Stimulated activated CD4-positive, alpha-beta T cell treated with anti-CD3 and anti-CD28 coated beads, Interleukin-1b, Interleukin-23, amount 100 ng/mL, for 1 hour (primary cell): ENCODE measurements at places on chromosomes 6 and 20.

- DNase-seq: no peak
Observed at GRCh38 chr20:13791540-13792459, 7.0 kb downstream of the NDUFAF5 start.

- DNase-seq: no peak
Observed at GRCh38 chr6:2982426-2983117, 11.2 kb upstream of the SERPINB6 start.

DNA sequence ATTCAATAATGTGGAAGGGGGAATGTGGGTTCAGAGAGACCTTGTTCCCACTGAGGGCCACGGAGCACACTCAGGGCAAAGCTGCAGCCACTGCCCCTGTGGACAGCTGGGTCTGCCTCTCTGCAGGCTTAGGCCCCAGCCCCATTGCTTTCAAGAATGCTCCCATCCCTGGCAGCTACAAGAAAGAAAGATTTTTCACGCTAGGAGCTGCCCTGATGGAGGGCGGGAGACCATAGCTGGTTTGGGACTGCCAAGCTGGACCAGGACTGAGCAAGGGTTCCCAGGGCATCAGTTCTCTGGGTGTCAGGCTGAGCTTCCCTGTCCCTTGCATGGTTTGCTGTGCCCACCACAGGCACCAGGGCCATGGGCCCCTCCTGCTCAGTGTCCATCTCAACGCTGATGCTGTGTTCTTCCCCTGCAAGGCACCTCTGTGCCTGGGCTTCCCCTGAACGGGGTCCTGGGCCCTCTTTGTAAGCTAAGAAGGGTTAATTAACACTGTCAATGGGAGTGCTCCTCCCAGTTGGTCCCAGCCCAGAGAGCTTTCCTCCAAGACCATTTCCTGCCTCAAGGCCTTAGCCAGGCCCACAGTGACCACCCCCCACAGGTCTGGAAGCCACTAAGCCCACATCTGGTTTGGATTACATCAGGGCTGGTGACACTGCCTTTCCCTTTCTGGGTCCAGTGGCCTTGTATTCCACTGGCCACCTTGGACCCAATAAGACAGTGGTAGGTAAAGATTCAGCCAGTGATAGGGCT lies 8.4 kb downstream of the FOXS1 start:
- DNase-seq: no peak

DNA sequence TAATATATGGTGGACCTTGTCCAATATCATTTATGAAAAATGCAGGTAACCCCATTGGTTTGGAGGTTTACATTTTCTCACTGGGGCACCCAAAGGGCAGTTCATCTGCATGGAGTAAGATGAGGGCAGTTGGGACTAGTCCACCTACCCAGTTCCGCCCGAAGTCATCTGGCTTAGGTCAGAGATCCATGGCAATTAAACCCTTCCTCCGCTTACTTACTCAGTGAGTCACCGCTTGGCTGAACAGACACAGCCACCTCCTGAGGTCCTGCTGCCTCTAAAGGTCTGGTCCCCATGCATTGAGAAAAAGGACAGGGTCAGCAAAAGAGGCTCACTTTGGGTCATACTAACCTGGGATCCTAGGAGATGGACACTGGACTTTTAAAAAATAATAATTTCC lies 102.9 kb upstream of the PRL start:
- DNase-seq: no peak

DNA sequence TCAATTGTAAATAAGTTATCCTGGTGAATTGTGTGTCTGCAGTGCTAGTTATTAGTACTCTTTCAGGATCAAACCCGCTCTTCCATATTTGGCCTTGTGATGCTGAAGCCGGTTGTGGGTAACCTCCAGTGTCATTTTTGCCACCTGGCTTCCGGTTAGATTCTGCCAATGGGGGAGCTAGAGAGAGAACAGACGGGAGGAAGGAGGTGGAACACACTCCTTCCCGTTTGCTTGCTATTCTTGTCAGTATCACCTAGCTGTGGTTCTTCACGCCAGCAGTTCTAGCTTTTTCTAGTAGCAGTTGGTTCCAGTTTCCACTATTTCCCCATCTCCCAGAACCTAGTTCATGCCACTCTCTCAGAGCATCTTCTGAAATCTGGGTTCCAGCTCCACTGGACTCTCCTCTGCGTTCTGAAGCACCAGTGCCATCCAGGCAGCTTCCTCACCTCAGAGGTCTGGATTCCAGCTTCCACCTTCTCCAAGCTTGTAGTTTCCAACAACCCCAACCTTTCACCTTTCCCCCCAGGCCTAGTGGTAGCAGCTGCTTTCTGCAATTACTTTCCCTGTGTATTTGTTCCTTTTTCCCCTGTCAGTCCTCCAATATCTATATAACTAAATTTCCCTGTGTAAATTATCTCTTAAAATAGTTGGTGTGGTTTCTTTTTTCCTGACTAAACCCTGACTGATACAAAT lies 46.9 kb upstream of the LOC128125822 start:
- DNase-seq: no peak

DNA sequence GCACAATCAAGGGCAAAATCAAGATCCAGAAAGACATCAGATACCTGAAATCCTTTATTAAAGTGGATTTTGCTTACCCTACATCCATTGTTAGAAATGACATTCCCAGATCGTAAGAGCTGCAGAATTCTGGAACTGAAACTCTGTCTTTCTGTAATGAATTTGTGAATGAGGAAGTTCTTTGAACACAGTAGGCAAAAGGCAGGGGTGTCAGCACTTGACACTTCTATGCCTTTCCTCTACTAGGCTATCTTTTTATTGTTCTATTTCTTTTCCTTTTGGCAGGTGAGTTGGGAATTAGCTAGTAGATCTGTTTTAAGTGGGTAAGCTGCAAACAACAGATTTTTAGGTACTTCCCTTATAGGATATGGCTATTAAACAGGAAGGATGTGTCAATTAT lies 126.3 kb downstream of the CARMIL1 start:
- no peak for DNase-seq

- no peak for DNase-seq
Observed at GRCh38 chr6:43698584-43699349, 11.2 kb upstream of the MRPS18A start.

DNA sequence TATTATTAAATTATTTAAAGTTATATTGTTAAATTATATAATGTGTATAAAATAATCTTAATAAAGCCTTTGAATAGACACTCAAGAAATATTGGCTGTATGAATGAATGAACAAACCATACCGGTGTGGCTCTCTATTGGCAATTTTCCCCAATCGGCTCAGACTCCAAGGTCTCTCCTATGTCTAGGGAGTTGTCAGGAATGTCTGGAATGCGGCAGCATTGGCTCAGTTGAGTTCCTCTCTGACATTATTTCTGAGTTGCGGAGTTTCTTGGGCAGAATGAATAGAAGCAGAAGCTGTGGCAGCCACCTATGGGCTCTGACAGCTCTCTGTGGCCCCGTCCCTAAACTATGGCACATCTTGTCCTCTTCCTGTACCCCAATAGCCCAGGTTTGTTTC lies 111.0 kb downstream of the SOBP start:
- no peak for DNase-seq

DNA sequence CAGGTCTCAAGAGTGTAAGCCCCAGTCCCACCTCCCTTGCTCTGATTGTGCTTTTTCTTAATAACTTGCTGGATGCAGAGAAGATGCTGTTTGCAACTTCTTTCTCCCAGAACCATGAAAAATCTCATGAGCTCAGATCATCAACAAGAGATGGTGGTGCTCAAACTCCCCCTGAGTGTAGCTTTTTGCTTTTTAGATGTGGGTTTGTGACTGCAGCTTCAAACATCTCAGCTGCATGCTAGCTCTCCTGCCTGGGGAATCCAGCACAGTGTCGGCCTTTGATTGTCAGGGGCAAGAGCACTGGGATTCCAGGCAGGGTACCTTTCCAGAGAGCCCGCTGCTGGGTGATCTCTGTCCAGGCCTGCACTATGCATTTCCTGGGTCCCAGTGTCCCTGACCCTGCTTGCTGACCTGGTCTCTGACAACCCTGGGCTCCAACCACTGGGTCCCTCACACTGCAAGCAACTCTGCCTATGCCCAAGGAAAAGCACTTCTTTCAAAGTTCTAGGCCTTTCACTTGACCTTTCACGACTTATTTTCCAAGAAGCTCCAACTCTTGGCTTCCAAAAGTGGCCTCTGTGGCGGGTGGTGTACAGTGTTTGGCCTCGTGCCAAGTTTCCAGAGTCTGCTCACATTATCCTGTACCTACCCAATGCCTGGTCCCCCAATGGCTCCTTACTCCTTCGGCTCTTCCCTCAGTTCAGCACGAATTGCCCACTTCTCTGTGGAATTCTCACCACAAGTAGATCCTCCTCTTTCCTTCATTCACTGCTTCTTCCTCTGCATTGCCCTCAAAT lies 69.7 kb upstream of the LY86 start:
- no peak for DNase-seq

DNA sequence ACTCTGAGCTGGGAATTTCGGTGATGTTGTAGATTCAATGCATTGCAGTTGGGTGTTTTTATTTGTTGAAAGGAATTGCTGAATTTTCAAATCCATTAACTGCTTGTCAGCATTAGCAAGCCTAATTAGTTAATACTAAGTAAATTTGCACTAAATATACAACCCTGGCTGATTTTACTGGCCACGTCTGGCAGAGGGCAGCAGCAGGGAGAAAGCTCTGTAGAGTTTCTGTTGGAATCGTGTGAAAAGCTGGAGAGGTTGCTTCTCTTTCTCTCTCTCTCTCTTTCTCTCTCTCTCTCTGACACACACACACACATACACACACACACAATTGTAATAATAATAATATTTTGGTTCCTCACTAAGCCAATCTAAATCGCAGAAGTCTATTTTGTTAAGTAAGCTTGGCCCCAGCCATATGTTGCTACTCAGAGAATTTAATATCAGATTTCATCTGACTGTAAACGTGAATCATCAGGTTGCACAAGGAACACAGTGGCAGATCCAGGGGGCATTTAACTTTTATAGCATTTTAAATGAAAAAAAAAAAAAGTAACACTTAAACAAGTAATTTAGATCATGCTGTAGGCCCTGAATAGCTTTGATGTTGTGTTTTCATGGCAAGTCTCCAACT lies 289.5 kb downstream of the ESR1 start:
- DNase-seq: no peak

DNA sequence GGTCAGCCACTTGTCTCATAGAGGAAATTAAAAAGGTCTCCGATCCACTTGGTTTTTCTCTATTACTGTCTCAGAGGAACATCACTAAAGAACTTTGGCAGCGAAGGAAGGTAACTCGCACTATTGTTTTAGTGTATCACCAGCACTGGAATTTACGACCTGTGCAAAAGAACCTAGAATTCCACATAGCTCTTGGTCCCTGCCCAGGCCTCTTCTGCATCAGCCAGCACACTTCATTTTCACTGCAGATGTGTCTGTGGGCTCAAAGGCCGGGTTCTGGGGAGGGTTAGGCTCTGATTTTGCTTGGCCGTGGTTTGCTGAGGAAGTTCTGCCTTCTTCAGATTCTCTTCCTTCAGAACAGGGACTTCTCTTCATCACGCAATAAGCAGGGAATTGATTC lies 102.8 kb upstream of the TMEM181 start:
- DNase-seq: no peak

- no peak for DNase-seq
Observed at GRCh38 chr20:5657190-5657875, 92.9 kb upstream of the SHLD1 start.

DNA sequence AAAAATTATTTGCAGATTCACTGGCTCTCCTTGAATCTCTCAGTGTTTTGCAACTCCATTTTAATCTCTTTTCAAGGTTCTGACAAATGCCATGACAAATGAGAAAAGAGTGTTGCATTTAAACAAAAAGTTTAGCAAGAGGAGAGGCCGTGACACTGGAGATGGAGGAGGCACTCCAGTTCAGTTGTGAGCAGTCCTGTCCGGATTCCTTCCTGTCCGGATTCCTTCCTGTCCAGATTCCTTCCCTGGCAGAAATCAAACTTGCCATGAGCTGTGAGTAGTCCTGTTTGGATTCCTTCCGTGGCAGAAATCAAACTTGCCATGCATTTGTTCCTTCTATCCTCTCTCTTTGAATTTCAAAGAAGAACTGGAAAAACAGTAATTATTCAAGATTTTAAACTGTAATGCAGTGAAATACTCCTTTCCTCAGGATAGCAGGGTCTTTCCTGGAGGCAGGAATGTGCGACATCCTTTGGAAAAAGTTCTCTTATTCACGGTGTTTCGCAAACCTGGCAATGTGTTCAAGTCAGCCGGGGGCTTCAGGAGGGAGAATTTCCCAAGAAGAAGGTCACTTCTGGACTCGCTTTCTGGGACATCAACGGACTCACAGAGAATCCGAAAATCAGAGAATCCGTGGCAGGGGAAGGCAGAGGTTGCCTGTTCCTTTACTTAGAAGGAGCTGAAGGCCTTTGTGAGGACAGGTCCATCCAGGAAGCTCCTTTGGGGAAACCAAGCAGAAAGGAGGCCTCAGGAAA lies 48.7 kb upstream of the DACT2 start:
- DNase-seq: no peak

DNA sequence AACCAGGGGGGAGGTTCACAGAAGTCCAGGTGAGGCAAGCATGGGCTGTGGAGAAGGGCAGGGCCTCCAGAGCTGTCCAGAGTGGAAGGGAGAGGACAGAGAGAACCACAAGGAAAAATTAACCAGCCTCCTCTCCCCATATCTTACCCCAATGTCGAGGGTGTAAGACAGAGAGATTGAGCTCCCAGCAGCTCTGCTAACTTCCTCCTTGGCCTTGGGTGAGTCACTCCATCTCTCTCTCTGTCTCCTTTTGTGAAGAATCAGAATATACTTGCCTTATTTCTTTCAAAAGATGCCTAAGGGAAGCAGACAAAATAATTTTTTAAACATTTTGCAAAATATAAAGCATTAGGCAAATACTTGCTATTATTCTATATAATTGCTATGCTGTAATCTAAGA lies 58.3 kb upstream of the IYD start:
- no peak for DNase-seq

DNA sequence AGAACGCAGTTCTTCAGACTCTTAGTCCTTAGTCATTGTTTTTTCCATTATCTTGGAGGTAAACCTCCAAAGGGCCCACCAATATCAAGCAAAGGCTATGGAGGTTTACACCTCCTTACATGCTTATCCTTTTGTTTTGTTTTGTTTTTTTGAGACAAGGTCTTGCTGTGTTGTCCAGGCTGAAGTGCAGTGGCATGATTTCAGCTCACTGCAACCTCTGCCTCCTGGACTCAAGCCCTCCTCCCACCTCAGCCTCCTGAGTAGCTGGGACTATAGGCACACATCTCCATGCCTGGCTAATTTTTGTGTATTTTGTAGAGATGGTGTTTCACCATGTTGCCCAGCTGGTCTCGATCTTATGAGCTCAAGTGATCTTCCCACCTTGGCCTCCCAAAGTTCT lies 26.3 kb downstream of the ADGRG6 start:
- no peak for DNase-seq

- no peak for DNase-seq
Observed at GRCh38 chr20:24769878-24770627, 179.0 kb upstream of the CST7 start.

- DNase-seq: no peak
Observed at GRCh38 chr6:140590641-140591040, 1216.2 kb upstream of the CITED2 start.
